Activated CD4-positive, alpha-beta T cell treated with anti-CD3 and anti-CD28 coated beads, Interleukin-2, amount 50 U/mL, for 4 hours (primary cell): ENCODE measurements at places on chromosomes 6 and 20.

GRCh38 chr6:101662111-101662897 lies 268.8 kb downstream of the GRIK2 start:
- no peak for DNase-seq

DNA sequence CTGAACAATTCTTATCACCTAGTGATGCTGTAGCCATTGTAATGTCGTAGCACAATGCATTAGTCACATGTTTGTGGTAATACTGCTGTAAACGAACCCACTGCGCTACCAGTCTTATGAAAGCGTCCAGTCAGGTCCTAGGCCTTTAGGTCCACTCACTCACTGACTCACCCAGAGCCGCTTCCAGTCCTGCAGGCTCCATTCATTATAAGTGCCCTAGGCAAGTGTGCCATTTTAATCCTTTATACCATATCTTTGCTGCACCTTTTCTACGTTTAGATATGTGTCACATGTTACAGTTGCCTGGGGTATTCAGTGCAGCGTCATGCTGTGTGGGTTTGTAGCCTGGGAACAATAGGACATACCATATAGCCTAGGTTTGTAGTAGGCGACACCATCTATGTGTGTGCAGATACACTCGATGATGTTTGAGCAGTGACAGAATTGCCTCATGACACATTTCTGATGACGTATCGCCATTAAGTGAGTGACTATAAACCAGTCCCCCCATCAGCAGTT lies 15.4 kb downstream of the IGF2R start:
- DNase-seq = no peak

- no peak for DNase-seq
Observed at GRCh38 chr6:43798688-43799444, 28.9 kb downstream of the VEGFA start.

DNA sequence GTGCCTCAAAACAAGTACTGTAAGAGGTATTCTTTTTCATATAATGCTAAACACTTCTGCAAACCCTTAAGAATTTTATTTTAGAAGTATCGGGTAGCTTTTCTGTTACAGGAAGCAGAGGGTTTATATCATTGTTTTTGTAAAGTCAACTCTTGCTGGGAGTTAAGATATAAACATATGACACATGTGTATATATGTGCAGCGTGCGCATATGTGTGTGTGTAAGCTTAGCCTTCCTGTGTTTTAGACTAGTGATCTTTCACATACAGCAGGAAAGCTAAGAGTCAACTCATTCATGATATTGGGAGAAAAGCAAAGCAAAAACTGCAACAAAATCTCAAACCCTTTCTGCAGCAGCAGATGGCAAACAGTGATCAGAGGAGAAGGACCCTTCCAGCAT lies 102.4 kb downstream of the ARID1B start:
- no peak for DNase-seq

GRCh38 chr6:56024931-56025330 lies 149.5 kb upstream of the BMP5 start:
- DNase-seq = no peak

GRCh38 chr6:31055441-31055840 lies 45.2 kb downstream of the MUC22 start:
- DNase-seq = no peak

- peak; percentile 92 for DNase-seq
Observed at GRCh38 chr20:63894358-63895201, at the start of gene DNAJC5. TSS of gene DNAJC5 (plus strand) at chr20:63895126. CDS start at chr20:63928346, 33,220 bp downstream.

GRCh38 chr6:35203152-35203670 lies 10.5 kb upstream of the SCUBE3 start:
- no peak for DNase-seq

- no peak for DNase-seq
Observed at GRCh38 chr6:37303891-37304503, 46.1 kb upstream of the TMEM217 start.

DNA sequence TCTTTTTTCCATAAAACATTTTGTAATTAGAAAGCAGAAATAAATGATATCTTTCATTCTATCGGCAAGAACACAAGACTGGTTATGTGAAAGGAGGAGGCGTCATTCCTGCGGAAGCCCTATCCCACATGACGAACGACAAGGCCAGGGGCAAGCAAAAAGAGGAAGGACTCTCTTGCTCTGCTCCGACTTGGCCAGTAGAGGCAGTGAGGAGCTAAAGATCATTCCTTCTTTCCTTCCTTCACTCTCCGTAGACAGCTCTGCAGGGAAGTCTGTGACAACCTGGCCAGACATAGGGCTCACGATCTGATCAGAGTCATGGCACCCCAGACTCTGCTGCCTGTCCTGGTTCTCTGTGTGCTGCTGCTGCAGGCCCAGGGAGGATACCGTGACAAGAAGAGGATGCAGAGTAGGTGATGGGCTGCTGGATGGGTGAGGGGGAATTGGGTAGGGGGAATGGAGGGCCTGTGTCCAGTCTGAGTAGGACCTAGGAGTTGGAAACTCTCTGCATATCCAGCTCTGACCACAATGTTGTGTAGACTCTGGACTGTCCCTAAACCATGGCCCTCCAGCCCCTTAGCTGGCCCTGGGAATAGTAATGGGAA lies at the start of gene WFDC10A:
WFDC10A (plus strand) TSS at position 244 of the 605 bp plus-strand sequence; CDS start at position 319, 75 bp downstream.
- no peak for DNase-seq

- DNase-seq = no peak
Observed at GRCh38 chr6:169238766-169239165, 14.9 kb downstream of the THBS2 start.

DNA sequence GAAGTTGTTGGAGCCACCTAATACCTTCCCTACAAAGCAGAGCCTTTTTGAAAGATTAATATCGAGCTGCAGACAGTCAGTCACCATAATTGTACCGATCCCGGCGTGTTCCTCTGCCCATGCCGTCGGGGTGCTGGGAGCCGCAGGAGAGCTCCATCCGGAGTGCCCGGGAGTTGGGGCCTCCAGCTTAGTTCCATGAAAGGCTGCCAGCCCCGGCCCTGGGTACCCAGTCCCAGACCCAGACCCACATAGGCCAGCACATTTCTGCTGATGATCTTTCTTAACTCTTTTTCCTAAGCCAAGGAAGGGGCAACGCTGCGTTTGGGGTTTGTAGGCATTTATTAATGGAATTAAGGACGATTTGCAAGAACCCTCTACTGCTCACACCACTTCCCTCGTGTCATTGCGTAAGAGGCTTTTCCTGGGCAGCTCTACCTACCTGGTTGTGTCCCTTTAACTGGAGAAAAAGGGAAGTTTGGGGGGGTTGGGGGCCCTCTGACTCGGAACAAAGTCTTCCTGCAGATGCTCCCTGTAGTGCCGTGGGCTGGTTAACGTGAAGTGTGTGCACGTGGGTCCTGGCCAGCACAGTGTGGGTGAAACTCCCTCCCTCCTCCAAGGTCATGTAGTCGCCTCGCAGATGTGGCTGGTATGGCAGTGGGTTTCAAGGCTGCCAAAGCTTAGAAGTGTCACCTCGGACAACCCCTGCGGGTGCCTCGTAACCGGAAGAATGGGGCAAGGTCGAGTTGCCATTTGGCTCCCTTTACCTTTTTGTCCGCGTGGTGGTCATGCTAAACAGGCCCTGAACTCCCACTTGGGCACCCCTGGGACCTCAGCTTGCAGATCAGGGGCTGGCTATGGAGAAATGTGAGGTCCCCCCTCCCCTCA lies 54.3 kb upstream of the APCDD1L start:
- DNase-seq = no peak

GRCh38 chr20:31670371-31671228 lies 32.9 kb downstream of the COX4I2 start:
- no peak for DNase-seq

- no peak for DNase-seq
Observed at GRCh38 chr20:46978951-46979491, 84.4 kb downstream of the EYA2 start.

- DNase-seq = no peak
Observed at GRCh38 chr6:157133856-157134255, 189.5 kb downstream of the TMEM242 start.

DNA sequence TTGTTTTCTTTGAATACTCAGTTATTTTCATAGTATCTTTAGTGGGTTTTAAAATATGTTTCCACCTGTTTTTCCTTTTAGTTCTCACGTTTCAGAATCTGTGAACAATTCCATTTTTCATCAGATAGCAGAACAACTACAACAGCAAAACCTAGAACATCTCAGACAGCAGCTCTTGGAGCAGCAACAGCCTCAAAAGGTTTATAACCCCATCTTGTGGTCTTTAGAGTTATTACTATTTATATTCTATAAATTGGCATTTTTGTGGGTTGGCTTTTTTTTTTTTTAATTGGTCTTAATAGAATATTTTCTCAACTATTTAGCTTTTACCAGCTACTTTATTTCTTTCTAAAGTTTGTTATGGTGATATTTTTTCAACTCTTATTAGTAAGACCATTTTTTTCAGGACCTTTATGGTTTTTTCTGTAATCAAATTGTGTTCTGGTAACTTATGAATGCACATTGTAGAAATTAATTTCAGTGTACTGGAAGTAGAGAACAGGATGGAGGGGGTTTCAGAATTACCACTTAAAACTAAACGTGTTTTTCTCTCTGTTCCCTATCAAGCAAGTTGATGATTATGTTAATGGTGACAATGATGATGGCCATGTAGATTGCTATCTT lies 72.2 kb downstream of the SCAF8 start:
- no peak for DNase-seq

- no peak for DNase-seq
Observed at GRCh38 chr6:184161-184700, 108.1 kb upstream of the DUSP22 start.

- no peak for DNase-seq
Observed at GRCh38 chr6:165718491-165718891, 55.5 kb upstream of the PDE10A start.

DNA sequence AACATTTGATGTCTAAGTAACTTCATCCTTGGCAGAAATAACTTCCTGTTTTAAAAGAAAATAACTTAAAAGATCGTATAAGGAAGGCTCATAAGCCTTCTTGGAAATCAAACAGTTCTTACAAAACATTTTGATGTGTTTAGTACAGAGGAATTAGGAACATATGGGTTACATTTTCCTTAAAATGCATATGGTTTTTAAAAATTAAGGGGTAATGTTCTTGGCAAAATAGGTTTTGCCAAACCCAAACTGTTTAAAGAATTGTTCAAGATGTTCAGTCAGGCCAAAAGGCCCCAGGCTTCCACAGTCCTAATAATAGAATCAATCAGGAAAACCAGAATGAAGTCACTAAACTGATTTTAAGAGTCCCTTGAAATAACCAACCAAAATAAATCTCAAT lies 142.7 kb upstream of the SLC35B3 start:
- no peak for DNase-seq

DNA sequence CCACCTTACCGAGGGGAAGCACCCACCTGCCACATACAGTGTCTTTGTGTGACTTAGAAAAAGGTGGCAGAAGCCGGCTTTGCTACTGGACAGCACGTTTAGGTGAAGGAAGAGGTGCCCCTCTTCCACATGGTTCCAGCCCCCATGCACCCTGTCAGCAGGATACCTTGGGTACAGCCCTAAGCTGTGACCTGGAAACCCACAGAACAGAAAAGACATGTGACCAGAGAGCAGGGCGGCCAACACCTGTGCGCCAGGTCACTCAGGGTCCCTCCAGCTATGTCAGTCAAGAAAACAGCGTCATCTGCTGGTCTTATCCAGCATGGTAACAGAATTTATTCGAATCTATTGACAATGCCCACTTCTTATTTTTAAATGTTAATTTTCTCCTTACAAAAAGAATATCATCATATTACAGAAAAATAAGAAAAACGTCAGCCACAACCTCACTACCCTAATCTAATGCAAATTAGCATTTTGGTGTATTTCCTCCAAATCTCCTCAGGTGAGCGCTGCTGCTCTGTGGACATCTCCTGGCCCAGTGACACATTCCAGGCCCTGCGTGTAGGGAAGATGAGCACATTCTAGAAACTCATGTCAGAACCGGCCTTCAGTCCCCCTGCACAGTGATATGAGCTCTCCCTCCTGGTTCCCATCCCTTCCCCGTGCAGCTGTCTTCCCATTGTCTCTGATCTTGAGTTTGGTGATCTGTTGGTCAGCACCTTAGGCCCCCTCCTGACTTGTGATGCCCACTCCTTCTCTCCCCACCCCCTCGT lies 37.2 kb downstream of the GTF2H5 start:
- DNase-seq = no peak

- DNase-seq = no peak
Observed at GRCh38 chr6:14423330-14423729, 305.8 kb downstream of the CD83 start.

GRCh38 chr6:7404546-7404945 lies 14.9 kb downstream of the RIOK1 start:
- no peak for DNase-seq

GRCh38 chr6:39102071-39102820 lies 12.7 kb downstream of the SAYSD1 start:
- no peak for DNase-seq

DNA sequence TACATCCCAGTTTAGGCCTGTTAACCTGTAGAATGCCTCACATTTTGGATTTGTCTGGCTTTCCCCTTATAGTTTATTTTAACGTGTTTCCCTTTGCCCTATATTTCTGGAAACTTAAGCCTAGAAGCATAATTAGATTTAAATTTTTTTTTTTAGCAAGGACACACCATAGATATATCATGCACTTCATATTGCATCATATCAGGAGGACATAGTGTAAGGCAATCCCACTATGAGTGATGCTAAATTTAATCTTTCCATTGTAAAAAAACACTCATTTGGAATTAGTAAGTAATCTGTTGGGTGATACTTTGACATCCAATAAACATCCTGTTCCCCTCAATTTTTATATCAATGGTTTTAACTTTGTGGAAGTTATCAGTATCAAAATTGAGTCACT lies 10.3 kb upstream of the FAXC start:
- DNase-seq = no peak

DNA sequence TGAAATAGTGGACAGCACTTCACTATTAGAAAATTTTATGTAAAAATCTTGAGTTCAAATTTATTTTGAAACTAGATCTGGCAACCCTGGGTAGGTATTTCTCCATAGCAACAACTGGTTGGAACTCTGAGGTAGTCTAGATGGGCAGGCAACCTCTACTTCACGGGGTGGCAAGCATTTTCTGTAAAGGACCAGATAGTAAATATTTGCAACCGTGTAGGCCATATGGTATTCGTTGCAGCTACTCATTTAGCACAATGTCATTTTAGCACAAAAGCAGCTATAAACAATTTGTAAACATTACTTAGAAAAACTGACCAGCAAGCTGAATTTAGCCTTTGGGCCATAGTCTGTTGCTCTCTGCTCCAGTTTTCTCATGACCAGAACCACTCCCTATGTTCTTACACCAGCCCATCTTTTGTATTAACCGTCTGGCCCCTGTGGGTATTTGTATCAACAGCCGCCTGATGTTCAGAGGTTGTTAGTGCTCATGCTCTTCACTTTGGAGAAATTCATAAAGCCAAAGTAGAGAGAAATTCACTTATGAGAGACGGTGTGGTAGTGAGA lies 29.2 kb downstream of the LGSN start:
- no peak for DNase-seq

- no peak for DNase-seq
Observed at GRCh38 chr6:54493138-54493537, 184.9 kb downstream of the TINAG start.

- DNase-seq = no peak
Observed at GRCh38 chr6:151160929-151161757, 78.6 kb upstream of the AKAP12 start.
